ENCODE measurements at places on chromosomes 16 and 17.

- DNase-seq, result no peak
Measured at GRCh38 chr16:73066331-73066926, 18.5 kb upstream of the ZFHX3 start.

DNA sequence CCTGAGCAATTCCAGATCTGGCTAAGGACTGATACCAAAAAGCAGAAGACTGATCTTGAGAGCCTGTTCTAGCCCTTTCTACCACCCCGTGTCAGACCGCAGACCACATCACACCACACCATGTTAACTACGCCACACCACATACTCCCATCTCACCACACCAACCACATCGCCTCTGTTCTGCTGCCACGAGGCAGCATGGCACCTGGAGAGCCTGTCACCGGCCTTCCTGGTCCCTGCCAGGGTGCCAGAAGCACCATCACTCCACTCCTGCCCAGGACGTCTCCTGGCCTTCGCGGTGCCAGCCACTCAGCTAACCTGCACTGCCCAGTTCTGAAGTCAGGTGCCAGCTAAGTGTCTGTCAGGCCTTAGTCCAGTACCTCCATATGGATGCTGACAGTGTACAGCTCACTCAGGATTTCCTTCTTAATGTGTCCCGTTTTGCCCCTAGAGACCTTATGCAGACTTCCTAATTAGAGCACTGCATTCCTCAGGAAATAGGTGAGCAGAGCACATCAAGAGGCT is 37.2 kb upstream of the BCAR1 start:
- no peak for DNase-seq

GRCh38 chr17:33945646-33946546 is 309.2 kb upstream of the CCL2 start:
- DNase-seq, result no peak

- no peak for DNase-seq
Measured at GRCh38 chr16:75821117-75821516, 94.8 kb upstream of the CPHXL start.

GRCh38 chr17:80955671-80956280 is 35.9 kb upstream of the CHMP6 start:
- DNase-seq, result no peak

GRCh38 chr17:39360537-39360936 is 40.9 kb downstream of the FBXL20 start:
- no peak for DNase-seq

- no peak for DNase-seq
Measured at GRCh38 chr16:4077174-4077649, 39.0 kb downstream of the ADCY9 start.

DNA sequence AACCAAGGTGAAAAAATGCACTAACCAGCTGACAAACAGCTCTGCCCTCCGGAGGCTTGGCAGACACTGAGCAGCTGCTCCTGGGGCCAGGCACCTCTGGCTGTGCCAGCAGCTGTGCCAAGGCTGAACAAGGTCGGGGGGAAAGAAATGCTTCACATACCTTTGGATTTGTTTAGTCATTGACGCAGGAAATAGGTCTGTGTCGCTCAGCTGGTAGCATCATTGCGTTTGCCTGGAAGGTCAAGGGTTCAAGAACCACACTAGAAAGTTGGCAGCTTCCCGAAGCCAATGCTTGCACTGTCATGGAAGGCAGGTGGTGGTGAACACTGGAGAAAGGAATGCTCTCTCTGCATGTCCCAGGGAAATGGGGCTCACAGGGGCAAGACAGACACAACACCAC is 63.5 kb downstream of the PCTP start:
- no peak for DNase-seq

DNA sequence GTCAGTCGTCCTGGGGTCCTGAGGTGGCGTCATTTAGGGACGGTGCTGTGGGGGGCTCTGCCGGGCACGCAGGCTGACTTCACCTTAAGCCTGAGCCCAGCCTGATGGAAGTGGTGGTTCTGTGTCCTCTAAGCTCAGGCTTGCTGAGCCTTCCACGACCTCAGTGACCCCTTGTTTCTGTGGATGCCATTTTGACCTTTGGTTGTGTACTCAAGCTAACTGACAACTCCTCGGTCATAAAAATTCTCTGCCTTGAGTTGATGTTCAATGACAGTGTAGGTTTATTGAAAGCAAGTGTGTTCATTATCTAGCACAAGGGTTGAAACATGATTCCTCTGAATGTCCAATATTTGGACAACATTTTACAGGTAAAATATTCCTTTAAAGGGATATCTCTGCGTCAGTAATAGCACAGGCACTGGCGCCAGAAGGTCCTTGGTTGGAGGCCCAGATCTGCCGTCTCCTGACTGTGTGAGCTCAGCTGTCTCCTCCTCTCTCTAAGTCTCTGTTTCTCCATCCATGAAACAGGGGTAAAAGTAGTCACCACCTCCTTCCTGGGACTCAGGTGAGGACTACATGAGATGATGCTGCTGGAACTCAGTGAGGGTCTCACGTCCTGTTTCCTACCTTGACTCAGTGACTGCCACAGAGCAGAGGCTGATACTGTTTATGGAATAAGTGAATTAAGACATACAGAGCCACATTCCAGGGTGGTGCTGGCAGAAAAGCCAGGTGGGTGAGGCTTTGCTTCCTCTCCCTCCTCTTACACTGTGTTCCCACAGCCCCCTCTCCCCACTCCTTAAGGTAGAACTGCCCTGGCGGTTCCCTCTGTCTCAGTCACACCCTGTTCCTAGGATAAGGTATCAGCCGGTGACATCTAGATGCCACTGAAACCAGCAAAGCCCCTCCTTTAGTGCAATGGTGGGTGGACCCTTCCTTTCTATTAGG is 75.7 kb downstream of the IRF8 start:
- DNase-seq, result no peak

DNA sequence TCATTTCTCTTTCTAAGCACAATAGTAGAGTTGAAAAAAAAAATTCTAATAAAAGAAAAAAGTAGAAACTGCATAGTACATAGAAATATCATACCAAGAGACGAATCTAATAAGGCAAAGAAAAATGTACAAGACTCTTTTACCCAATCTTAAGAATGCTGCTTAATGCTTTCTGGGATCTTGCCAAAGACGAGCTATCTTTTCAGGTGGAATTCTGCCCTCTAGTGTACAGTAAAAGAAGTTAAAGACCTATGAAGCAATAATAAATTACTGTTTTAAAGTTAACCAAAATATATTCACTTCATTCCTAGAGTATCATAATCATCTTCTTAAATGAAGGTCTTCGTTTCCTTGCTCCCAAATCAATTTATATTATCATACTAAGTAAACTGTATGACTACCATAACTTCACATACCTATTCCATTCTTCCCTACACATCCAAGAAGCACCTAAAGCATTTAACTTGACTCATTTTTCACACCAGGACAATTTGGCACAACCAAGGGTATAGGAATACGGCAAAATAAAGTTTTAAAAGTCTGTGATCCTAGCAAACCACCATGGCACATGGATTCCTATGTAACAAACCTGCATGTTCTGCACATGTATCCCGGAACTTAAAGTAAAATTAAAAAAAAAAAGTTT is 47.7 kb downstream of the CFDP1 start:
- DNase-seq, result peak; percentile 92

GRCh38 chr16:67526149-67526791 is 2.4 kb upstream of the RIPOR1 start:
- DNase-seq, result no peak

All from suppressor macrophage (primary cell).